ENCODE measurements at places on chromosomes 3 and 15. TPM values are rescaled to one million over a fixed set of nuclear protein-coding genes. Genes with fewer than 3 reads are reported as not detected.

DNA sequence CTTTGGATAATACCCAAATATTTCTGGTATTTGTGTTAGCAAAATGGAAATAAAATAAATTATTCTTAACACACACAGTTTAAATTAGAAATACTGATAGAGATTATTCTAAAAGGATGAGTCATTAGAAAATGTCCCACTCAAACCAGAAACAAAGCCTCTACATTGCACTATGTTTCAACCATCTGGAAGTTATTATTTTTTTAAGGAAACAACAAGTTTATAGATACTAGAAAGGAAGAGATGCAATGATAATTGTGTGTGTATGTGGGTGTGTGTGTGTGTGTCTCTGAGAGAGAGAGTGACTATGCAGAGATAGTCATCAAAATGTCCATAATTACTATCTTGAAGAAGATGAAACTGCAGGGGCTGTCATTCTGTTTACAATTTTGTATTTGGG lies 1340.5 kb downstream of the ROBO1 start:
- DNase-seq, result no peak

DNA sequence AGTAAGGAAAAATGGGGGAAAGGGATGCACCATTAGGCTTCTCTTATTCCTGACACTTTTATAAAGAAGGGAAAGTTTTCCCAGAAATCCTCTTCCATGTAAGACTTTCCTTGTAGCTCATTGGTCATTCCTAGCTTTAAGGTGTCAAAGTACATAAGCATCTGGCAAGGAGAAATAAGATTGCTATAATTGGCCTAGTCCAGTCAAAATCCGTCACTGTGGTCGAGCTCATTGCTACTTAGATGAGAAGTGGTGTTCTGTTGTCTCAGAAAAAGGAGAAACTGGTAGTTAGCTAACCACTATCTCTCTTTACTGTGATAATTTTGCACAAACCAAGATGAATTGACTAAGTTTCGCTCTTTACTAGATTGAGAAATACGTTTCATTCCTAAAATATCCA lies 370.1 kb downstream of the CNTN4 start:
- DNase-seq, result no peak

GRCh38 chr15:47820057-47820746 lies 102.9 kb downstream of the SEMA6D start:
- DNase-seq, result peak; percentile 28

GRCh38 chr3:42905740-42906069 lies 237 bp upstream of the ZNF662 start:
- DNase-seq, result no peak

GRCh38 chr3:11624161-11624560 lies 19.6 kb downstream of the VGLL4 start:
- no peak for DNase-seq

- no peak for DNase-seq
Measured at GRCh38 chr15:84645997-84646396, 8.1 kb downstream of the WDR73 start.

DNA sequence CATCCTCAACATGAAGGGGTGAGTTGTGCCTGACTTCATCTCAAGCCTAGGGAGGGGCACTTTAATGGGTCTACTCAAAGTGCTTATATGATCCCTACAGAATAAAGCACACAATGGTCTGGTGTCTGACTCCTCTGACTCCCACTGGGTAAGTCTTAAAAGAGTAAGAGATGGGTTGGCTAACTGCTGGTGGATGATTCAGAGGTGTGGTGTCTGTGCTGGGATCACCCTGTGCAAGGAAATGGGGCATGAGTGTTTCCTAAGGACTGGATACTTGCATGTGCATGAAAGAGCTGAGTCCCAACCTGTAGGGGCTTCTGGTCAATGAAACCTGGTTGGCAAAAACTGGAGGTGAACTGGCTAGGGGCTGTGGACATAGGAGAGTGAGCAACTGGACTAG lies 158.8 kb downstream of the IL20RB start:
- DNase-seq, result no peak

DNA sequence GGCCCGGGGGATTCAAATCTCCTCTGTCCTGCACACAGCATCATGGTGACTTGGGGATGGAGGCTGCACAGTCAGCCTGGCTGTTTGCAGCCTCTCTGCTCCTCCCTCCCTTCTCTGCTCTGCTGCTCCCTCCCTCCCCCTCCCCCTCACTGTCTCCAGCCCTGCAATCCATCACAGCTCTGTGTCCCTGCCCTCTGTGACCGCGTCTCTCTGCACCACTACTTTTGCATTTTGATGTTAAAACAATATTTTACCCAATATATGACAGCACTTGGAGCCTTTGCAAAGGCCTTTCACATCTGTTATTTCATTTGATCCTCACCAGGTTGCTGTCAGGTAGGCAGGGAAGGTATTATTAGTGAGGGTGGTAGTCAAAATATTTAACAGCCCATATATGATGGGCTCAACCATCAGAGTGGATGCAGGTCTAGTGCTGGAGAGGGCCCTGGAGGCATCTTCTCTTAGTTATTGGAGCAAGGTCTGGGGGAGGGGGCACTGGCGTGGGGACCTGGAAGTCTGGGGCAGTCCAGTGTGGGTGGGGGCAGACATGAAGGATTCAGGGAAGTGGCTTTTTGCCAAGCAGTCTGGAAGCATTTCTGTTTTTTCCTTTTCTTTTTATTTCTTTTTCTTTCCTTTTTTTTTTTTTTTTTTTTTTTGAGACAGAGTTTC lies 16.3 kb upstream of the VPS8 start:
- DNase-seq, result no peak

The GOLGA6D gene
- not detected for total RNA-seq

The MEX3B gene
- 7.2 TPM for total RNA-seq

The COLQ gene
- 0.40 TPM for total RNA-seq

The PLXNA1 gene
- 65.6 TPM for total RNA-seq

The ZMAT3 gene
- total RNA-seq, result 53.6 TPM
